ENCODE measurements at places on chromosomes 6 and 20.
A peak's percentile ranks its signal among the peaks of the same experiment; 100 is the strongest.

DNA sequence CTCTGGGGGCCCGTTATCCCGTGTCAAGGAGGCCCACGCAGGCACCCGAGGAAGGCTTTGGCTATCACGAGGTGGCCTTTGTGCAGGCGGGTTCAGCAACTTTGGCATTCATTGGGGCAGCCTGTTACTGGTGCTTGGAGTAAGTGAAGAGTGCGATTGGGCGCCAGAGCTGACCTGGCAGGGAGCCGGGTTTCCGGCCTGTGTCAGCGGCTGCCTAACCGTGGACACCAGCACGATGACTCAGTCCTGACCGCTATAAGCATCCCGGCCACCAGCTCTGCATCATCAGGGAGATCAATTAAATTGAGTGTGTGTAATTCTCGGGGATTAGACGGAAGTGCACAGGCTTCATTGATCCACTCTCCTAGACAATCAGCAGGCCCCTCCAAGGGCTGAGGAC, 45.9 kb downstream of the CDH4 start:
- no peak for DNase-seq

DNA sequence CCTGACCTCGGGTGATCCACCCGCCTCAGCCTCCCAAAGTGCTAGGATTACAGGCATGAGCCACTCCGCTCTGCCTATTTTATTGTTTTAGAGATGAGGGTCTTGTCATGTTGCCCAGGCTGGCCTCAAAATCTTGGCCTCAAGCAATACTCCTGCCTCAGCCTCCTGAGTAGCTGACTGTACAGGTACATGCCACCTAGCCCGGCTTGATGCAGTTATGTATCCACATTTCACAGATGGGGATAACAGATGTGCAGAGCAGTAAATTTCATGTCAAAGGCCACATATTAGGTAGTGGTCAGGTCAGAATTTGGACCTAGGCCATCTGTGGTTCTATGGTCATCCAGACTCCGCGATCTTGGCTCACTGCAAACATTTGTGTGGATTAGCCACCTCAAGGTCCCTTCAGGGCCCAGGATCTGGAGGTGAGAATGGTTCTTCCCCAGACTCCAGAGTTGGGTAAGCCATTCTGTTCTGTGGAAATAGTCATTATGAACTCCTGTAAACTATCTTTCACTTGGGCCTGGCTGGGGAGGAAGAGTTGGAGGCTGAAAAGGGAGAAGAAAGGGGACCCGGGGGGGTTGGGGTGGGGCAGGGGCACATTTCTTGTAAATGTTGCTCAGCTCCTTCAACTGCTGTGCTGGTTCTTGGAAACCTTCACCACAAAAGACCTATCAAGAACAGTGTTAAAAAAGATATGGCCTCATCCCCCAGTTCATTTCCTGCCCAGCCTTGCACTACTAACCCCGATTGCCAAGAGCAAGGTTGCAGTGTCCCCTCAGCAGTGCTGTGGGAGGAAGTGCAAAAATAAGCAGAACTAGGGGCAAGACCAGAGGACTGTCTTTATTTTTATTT, 13.0 kb downstream of the PIM1 start:
- peak; percentile 56 for DNase-seq

DNA sequence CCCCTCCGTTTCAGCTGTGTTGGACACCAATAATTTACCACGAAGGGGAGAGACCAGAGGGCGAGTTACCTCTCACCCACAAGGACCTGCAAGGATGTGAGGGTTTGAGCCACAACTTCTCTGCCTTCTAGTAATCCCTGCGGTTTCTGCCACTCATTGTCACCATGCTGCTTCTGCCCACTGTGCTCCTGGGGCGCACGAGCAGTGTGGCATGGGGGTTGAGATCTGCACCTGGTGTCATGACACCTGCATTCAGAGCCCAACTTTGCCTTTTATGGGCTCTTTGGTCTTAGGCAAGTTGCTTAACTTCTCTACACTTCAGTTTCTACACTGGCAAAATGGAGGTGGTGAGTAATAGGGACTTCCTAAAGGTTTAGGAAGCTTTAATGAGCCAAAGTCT, 84.9 kb downstream of the SOBP start:
- DNase-seq: no peak

DNA sequence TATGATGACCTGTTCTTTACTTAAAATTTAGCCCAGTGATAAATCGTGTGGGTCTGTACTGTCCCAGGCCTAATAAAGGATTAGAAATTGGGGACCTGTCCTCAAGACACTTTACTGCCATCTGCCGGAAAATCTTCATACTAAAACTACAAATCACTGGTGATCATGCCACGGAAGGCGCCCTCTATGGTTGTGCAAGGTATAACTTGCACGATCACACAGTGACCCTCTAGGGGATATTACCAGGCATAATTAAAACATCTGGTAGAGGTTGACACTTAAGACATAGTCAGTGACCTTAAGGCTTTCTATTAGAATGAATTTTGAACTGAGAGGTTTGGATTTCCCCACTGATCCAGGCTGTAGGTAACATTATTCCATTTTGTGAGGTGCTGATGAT, 172.6 kb downstream of the BMP2 start:
- no peak for DNase-seq

DNA sequence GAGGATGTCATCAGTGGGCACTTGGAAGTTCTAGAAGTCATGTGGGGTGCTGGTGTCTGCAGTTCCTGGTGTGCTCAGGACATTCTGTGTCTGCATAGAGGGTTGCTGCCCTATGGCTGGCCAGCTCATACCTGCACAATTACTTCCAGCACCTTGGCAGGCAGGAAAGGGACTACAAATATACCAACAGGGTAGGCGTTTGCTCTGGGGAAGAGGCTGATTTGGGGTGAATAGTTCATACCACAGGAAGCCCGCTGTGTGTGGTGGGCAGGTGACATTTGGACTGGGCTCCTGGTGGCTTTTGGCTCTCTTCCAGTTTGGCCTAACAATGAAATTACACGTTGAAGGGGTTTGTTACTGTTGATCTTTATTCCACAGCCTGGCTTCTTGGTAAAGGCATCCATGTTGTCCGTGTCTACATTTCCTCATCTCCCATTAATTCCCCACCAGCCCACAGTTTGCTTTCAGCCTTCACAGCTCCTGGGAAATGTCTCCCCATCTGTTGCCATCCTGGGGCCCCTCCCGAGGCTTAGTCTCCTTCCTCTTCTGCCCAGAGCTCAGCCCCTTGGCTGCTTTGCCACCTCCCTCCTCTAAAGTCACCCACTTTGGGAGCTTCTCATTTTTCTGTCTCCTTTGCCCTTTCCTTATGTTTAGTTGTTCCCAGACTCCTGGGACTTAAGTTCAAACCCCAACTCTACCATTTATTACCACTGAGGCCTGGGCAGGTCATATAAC, 88.1 kb downstream of the RSPH3 start:
- DNase-seq: no peak

DNA sequence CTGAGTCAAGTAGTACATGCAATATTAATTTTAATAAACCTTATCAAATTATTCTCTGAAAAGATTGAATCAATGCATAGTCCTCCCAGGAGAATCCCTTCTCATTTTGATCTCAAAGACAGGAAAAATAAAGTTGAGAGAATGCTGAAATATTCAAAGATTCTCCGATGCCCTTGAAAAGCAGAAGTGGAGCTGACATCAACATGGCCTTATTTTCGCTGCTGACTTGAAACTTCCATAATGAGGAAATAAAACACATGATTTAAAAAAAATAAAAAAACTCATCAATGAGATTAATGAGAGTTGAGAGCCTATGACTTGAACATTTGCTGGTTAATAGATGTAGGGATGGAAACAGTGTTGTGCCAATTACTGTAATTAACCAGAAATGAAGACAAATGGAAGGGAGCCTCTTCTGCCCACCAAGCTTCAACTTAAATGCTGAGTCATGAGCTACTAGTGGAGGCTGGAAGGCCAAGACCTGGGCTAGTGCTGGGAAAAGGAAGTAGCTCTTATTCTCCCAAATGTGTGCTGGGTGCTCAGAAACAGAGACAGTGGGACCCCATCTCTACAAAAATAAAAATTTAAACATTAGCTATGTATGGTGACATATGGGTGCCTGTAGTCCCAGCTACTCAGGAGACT, 139.9 kb downstream of the BFSP1 start:
- no peak for DNase-seq
